ENCODE measurements at places on chromosomes 1 and 21.

DNA sequence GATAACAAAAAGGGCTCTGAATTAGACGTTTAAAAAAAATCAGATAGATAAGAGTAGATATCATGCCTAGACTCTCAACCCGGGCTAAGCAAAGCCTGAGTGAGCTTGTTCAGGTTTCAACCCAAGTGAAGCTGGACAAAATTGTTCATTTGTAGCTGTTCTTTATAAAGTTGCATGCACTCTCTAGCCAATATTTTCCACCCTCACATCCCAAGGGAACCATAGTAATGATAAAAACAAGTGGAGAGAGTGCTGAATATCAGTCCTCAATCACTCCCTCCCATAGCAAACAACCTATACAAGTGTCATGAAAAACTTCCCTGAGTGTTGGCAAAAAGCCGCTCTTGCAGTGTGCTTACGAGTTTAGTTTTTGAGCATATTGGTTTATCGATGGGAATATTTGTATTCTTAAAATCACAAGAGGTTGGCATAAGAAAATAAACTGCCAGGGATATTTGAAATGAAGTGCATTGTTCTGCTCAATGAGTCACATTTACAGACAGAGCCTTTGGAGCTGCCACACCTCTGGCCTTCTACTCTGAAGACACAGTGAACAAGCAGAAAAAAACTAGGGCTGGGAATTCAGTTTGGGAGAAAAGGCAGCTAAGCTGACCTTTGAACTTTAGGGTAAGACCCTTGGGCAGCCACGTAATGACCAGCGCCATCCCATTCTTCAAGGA is 2.2 kb upstream of the CLCA2 start:
- H3K4me1 ChIP-seq: peaks cover 63% of the 10 kb centered on the region
- DNase-seq: no peak
- H3K4me3 ChIP-seq: no peak overlapping the region
- H3K27ac ChIP-seq: peak overlapping the region; percentile 83
- no peaks in the 10 kb centered on the region for H3K36me3 ChIP-seq

- H3K27ac ChIP-seq: no peak overlapping the region
- H3K4me3 ChIP-seq: no peak overlapping the region
- H3K36me3 ChIP-seq: no peaks in the 10 kb centered on the region
- H3K4me1 ChIP-seq: no peaks in the 10 kb centered on the region
- DNase-seq: no peak
- no peaks in the 10 kb centered on the region for H3K27me3 ChIP-seq
Observed at GRCh38 chr1:180462102-180462501, 40.3 kb downstream of the ACBD6 start.

DNA sequence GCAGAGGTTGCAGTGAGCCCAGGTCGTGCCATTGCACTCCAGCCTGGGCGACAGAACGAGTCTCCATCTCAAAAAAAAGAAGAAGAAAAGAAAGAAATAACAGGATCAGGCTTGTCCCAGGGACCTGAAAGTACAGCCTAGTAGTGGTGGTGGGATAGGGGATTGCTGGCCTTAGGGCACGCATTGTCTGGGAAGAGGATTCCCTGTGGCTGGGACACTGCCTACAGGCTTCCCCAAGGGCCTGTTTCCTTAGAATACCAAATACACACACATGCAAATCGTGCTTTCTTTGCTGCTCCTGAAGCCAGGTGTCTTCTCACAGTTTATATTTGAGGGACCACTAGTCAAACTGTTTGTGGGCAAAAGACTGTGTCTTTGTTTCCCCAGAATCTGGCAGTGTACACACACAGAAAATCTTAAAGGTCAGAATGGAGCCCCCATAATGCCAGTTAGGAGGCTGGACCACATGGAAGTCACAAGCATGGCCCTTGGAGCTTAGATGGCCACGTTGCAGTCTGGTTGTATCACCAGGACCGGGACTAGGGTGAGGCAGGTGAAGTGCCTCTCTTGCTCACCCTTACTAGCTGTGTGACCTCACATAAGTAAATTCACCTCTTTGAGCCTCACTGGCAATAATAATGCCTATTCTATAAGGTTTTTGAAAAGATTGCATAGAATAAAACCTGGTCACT is 12.7 kb upstream of the ASAP3 start:
- no peak overlapping the region for H3K4me3 ChIP-seq
- peaks cover 6% of the 10 kb centered on the region for H3K4me1 ChIP-seq
- H3K27me3 ChIP-seq: no peaks in the 10 kb centered on the region
- no peak for DNase-seq

GRCh38 chr1:194133152-194133551 is 946.7 kb upstream of the B3GALT2 start:
- no peaks in the 10 kb centered on the region for H3K27me3 ChIP-seq
- H3K36me3 ChIP-seq: no peaks in the 10 kb centered on the region
- no peak overlapping the region for H3K27ac ChIP-seq

GRCh38 chr1:30315185-30315960 is 408.0 kb downstream of the MATN1 start:
- no peak for DNase-seq
- no peak overlapping the region for H3K27ac ChIP-seq
- H3K4me3 ChIP-seq: no peak overlapping the region
- H3K36me3 ChIP-seq: no peaks in the 10 kb centered on the region

DNA sequence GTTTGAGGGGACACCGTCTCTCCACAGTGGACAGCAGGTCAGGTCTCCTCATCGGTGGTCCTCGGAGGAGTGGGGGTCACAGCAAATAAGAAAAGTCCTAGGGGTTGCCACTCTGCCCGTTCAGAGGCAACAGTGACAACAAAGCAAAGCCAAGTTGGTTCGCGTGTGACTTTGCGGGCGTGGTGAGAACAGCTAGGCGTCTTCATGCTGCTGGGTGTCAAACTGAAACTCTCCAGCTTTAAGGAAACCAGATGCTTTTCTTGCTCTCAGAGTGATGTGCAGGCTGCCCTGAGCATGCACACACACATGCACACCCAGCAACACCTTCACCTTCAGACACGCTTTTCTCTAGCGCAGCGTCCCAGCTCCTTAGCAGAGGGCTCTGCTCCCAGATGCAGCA is 70.1 kb upstream of the ARHGEF16 start:
- H3K36me3 ChIP-seq: no peaks in the 10 kb centered on the region
- no peak for DNase-seq
- no peaks in the 10 kb centered on the region for H3K27me3 ChIP-seq
- H3K27ac ChIP-seq: no peak overlapping the region
- peaks cover 8% of the 10 kb centered on the region for H3K4me1 ChIP-seq

DNA sequence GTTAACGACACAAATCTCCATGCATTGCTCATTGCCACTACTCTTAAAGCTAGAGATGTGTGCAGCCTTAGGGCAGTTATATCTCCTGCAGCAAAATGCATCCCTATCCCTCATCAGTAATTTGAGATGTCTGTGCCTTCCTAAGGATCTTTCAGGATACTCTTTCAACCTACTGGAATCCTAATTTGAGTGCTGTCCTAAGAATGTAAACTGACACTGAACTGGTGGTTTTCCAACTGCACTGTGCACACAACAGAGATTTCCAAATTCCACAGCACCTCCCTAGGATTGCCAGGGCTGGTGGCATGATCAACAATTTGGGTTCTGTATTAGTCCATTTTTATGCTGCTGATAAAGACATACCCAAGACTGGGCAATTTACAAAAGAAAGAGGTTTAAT is 193.9 kb downstream of the LTN1 start:
- no peak for DNase-seq
- no peaks in the 10 kb centered on the region for H3K36me3 ChIP-seq
- H3K27ac ChIP-seq: no peak overlapping the region
- no peaks in the 10 kb centered on the region for H3K27me3 ChIP-seq
- H3K4me1 ChIP-seq: no peaks in the 10 kb centered on the region

GRCh38 chr1:222928212-222928611 is 113.4 kb downstream of the DISP1 start:
- H3K27ac ChIP-seq: peak overlapping the region; percentile 43
- H3K4me3 ChIP-seq: peak overlapping the region; percentile 34
- H3K27me3 ChIP-seq: no peaks in the 10 kb centered on the region
- no peak for DNase-seq

DNA sequence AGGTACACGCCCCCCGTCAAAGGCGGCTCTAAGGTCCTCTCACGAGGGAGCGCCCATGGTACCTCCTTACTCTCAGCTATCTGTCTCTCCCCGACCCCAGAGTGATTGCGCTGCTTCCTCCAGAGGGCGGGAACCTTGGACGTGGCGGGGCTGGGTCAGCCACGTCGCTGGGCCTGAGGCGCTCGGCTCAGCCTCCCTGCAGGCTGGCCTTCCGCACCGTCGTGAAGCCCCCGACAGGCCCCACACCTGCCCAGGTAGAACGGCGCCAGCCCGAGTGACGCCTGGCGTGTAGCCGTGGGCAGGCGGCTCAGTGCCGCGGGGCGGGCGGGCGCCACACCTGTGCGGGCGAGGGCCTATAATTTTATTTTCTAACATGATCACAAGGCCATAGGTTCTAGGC is 122.2 kb upstream of the BEND5 start:
- H3K4me3 ChIP-seq: no peak overlapping the region
- no peak for DNase-seq
- H3K27me3 ChIP-seq: no peaks in the 10 kb centered on the region
- no peak overlapping the region for H3K27ac ChIP-seq
- H3K4me1 ChIP-seq: no peaks in the 10 kb centered on the region

DNA sequence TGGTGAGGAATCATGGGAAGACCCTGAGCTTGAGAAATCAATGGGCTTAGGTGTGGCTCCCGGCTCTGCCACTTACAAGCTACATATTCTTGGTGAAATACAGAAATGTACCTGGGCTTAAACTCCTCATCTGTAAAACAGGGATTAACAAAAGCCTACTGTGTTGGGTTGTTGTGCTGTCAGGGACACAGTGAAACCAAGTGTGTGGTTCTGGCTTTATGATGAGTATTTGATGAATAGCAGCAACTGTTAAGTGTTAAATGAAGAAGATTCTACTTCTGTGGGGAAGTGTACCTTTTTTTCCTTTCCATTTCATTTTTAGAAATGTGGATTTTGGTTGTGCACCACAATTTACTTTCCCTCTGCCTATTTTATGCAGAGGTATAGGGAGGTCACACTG is 41.1 kb upstream of the DUSP10 start:
- H3K27ac ChIP-seq: no peak overlapping the region
- no peak overlapping the region for H3K4me3 ChIP-seq
- no peaks in the 10 kb centered on the region for H3K27me3 ChIP-seq
- no peak for DNase-seq
- H3K36me3 ChIP-seq: no peaks in the 10 kb centered on the region

DNA sequence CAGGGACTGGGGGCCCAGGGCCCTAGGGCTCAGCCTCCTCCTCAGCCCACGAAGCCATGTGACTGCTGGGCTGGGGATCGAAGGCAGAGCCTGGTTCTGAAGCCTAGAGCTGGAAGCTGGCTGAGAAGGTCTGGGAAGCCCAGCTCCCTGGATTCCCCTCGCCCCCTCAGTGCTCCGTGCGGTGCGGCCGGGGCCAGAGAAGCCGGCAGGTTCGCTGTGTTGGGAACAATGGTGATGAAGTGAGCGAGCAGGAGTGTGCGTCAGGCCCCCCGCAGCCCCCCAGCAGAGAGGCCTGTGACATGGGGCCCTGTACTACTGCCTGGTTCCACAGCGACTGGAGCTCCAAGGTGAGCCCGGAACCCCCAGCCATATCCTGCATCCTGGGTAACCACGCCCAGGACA is 9.1 kb downstream of the ADAMTSL4 start:
- peaks cover 64% of the 10 kb centered on the region for H3K36me3 ChIP-seq
- H3K27ac ChIP-seq: peak overlapping the region; percentile 46
- H3K4me1 ChIP-seq: peaks cover 40% of the 10 kb centered on the region
- peak overlapping the region; percentile 13 for H3K4me3 ChIP-seq
- no peaks in the 10 kb centered on the region for H3K27me3 ChIP-seq
- DNase-seq: no peak

DNA sequence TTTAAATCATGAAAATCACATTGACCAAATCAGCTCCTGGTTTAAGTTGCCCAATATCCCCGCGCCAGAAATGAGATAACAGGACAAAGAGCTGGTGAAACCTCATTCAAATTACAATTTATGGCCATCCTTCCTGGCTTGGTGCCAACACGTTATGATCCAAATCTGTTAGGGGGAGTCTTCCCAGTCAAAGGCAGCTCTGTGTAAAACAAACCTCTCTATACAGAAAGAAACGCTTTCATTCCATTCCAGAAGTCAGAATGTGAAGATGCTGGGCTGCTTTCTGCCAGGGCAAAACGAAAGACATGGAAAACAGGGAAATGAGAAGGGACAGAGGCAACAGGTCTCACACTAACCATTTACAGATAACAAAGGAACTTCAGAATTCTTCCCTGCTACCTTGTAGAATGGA is 53.5 kb upstream of the TIAM1 start:
- peaks cover 7% of the 10 kb centered on the region for H3K4me1 ChIP-seq
- no peaks in the 10 kb centered on the region for H3K36me3 ChIP-seq
- no peak for DNase-seq
- H3K27me3 ChIP-seq: no peaks in the 10 kb centered on the region
- H3K4me3 ChIP-seq: no peak overlapping the region

DNA sequence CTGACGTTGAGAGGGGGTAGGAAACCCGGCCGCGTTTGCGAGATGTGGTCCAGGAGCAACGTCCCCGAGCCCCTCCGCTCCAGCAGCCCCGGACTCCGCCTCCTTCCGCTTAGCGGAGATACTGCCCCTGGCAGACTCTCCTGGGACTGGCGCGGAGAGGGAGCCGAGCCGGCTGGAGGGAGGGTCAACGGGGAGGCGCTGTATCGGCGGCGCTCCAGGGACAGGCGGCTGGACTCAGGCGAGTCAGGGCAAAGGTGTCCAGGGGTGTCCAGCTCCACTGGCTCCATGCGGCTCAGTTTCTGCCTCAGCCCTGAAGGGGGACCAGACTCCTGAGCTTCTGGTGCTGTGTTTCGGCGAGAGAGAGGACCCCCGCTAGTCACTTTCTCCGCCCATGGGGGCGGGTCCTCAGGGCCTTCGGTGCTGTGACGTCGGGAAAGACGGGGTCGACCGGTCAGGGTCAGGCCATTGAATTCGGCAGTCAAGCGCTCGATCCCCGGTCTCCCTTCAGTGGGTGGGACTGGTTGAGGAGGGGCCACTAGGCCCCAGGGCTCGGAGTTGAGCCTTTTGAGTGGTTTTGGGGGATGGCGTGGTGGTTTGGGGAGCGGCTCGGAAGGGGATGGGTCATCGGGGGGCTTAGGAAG is 2.8 kb upstream of the LIX1L start:
- H3K4me1 ChIP-seq: peaks cover 97% of the 10 kb centered on the region
- no peaks in the 10 kb centered on the region for H3K36me3 ChIP-seq
- no peak for DNase-seq
- peak overlapping the region; percentile 96 for H3K27ac ChIP-seq
- no peaks in the 10 kb centered on the region for H3K27me3 ChIP-seq
- peak overlapping the region; percentile 63 for H3K4me3 ChIP-seq

Data from esophagus squamous epithelium (tissue), 5 donors.